NCI-H2029 treated with DMSO at 0.1 percent for 48 hours (cell line): ENCODE measurements at places on chromosomes 6 and 20.
A peak's percentile ranks its signal among the peaks of the same experiment; 100 is the strongest.

GRCh38 chr6:143337201-143337949 is 113.1 kb downstream of the ADAT2 start:
- no peak for DNase-seq

GRCh38 chr20:32010101-32010500 is at the start of gene CCM2L:
Gene CCM2L, plus strand, starts transcription at chr20:32010438. Its CDS starts 17 bp downstream, at chr20:32010455.
- no peak for DNase-seq

GRCh38 chr6:168007592-168008338 is 10.3 kb downstream of the KIF25 start:
- no peak for DNase-seq

- DNase-seq: no peak
Observed at GRCh38 chr6:13638626-13639025, 23.5 kb downstream of the NOL7 start.

DNA sequence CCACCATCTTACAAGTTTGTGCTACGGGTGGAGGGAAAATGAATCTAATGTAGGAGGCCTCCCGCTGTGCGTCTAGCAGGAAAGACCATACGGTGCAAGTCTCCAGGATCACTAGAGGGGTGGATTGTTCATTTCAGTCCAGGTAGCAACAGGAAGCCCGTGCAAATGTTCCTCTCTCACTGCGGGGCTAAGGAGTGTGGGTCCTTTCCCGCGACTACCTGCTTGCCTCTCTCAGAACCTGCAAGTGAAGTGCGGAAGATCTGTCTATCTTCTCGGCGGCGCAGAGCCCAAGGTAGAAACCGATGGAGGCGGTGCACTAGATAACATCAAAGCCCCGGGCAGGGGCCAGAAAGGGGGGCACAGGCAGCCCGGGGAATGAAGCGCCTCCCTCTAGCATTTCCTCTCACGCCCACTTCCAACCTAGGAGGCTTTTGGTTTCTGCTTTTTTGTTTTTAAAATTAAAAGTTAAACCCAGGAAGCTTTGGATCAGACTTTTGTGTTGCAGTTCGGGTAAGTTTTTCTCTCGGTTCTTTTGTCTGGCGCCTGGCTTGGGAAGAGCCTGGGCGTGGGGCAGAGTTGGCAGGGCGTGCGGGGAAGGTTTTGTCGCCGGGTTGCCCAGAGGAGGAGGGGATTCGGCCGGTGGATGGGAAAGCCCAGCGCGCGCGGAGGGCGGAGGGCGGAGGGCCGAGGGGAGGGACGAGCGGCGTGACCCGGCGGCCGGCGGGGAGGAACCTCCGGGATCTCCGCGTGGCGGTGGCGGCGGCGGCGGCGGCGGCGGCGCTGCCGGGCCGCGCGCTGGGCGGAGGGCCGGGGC is 3.5 kb upstream of the HIVEP1 start:
- peak; percentile 61 for DNase-seq

- DNase-seq: no peak
Observed at GRCh38 chr6:29424575-29424974, 9.8 kb downstream of the OR12D1 start.

- no peak for DNase-seq
Observed at GRCh38 chr6:126665551-126665950, 325.6 kb downstream of the CENPW start.
